Glomerular endothelial cell (primary cell): ENCODE measurements at places on chromosomes 12 and 14. TPM values are rescaled to one million over a fixed set of nuclear protein-coding genes. Genes with fewer than 3 reads are reported as not detected.

DNA sequence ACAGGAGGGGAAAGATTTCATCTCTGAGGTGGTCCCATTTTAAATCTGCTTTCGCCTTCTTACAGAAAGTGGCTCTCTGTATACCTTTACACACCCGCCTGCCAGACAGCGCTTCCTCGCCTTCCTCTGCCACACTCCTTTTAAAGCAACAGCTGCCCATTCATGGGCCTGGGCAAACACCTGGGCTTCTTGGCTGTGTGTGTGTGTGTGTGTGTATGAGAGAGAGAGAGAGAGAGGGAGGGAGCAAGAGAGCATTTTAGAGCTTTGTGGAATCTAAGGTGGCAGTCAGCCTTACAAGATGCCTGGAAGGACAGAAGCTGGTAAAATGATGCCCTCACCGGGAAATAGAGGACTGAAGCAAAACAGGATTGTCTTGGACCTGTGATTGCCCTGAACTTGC, 20.0 kb downstream of the PTHLH start:
- no peak for DNase-seq

- no peak for DNase-seq
These were observed 19.9 kb downstream of the CALM1 start for GRCh38 chr14:90416720-90417119.

GRCh38 chr14:33950320-33951182, at the start of gene EGLN3:
Gene EGLN3 (minus strand): TSS chr14:33951074. CDS start chr14:33950752, 322 bp downstream.
- no peak for DNase-seq

DNA sequence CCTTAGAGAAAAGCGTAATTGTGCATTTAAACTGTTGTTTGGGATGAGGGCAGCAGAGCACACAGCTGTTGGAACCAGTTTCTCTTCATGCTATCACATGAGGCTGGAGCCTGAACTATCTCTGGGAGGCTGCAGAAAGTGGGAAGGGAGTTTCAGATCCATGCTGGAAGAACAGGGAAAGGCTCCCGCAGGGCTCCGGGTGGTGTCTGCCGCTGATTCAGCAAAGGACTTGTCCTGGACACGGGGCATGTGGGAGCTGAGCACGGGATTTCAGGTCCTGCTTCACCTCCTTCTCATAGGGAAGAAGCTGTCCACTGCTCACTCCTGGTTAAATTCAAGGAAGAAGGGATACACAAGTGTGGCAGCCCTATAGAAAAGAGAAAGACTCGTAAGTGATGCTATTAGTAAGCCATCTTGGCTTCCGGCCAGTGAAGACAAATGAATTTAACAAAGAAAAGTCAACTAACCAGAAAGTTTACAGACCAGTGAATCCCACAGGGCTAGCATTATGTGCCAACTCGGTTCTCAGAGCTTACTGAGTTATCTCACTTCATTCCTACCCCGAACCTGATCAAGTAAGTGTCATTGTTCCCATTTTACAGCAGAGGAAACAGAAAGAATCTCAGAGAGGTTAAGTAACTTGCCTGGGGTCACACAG, 6.7 kb upstream of the FZD10 start:
- DNase-seq: no peak

DNA sequence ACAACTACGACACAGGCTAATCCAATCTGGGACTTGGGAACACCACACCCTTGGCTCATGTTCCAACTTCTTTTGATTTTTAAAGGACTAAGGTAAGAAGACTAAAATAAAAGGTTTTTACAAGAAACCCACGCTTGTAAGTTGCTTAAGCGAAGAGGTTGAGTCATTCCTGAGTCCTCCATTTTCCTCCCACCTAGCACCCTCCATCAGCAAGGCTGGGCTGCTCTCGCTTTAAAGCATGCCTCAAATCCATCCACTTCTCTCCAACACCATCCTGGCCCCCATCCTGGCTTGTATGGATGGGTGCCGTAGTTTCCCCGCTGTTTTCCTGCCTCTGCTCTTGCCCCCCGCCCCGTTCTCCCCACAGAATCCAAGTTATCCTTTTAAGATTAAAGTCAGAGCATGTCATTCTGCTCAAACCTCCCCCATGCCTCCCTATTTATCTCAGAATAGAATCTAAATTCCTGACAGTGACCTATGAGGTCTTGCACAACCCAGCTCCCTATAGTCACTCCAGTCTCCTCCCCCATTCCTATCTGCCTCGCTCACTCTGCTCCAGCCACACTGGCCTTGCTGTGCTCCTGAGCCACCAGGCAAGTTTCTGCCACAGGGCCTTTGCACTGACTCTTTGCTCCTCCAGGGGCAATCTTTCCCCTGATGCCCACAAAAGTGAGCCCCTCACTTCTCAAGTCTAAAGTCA, 34.5 kb downstream of the SCARB1 start:
- DNase-seq: no peak

- no peak for DNase-seq
These were observed 174.1 kb upstream of the RMST start for GRCh38 chr12:97288531-97288930.

- DNase-seq: peak; percentile 55
These were observed 768.8 kb upstream of the NOVA1 start for GRCh38 chr14:27366596-27366995.

DNA sequence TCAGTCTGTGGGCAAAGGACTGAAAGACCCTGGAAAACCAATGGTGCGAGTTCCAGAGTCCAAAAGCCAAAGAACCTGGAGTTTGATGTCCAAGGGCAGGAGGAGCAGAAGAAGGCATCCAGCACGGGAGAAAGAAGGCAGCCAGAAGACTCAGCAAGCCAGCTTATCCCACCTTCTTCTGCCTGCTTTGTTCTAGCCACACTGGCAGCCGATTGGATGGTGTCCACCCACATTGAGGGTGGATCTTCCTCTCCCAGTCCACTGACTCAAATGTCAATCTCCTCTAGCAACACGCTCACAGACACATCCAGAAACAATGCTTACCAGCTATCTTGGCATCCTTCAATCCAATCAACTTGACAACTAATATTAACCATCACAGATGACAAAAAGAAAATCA, 57.2 kb upstream of the CAPRIN2 start:
- DNase-seq: no peak

GRCh38 chr14:30330033-30330432, 228.9 kb upstream of the G2E3 start:
- DNase-seq: no peak

- no peak for DNase-seq
These were observed 36.6 kb upstream of the CHGA start for GRCh38 chr14:92886337-92886736.

DNA sequence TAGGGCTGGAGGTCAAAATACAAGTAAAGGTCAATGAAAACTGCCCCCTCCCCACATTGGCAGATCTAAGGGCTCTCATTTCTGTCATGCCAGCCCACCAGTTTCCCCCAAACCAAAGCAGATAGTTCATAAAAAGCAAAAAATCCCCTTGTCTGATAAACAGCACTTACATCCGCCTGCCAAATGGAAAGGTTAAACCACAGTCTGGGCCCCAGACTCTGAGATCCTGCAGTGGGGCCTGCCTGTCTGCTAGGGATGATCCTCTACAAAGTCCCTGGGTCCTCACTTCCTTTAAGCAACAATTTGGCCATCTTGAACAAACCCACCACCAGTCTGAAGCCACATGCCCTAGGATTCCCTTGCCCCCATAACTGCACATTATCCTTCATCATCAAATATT, 9.7 kb upstream of the RPS26 start:
- DNase-seq: no peak

DNA sequence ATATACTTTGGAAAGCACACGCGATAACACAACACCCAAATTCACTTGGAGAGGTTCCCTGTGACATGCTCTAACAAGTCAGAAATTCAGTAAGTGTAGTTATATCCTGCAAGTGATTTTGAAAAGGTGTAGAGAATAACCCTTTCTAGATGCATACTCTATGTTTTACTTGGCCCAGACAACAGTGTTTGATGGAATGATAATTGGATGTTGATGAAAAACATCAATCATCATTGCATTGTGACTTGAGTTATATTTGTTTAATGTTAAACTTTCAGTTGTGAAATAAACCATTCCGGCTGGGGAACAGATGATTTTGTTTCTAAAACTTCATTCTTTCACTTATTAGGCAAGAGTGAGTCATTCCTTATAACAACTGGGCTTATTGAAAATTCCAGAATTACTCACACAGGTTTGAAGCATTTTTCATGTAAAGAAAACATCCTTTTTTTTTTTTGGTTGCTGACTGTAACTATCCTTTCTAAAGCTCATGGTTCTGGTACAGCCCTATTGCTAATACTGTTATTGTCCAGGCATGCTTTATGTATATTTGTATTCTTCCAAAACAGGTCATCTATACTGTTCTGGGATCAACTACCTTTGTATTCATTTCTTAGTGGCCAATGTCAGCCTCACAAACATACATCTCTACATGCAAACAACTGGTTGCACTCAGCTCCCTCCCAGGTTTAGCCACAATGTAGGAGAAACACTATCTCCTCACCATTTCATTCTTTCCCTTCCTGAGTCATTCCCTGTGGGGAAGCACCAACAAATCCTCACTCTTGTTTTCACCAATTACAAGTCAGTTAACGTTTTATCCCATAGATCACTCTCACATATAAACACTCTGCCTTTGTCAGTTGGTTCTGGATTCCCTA, 121.2 kb upstream of the LRIG3 start:
- peak; percentile 62 for DNase-seq

- DNase-seq: no peak
These were observed 33.3 kb downstream of the ATP2A2 start for GRCh38 chr12:110314308-110314707.

GRCh38 chr14:61574514-61574807, 120.9 kb upstream of the HIF1A start:
- no peak for DNase-seq

DNA sequence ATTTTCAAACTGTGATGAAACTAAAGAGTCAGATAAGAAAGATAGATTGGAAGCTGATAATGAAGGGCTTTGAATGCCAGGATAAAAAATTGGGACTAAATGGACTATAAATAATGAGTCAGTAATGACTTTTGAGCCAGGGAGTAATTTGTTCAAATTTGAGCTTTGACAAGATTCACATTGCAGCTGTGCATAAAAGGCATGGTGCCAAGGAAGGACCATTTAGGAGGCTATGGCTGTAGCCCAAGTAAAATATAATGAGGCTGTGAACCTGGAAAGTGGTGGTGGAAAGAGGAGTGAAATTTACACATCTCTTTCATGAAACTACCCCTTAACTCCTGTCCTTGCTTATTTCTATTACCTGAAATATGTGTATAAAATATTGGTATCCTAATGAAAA, 218.5 kb downstream of the SLC6A15 start:
- DNase-seq: no peak

GRCh38 chr14:88868558-88869159, 44.2 kb downstream of the TTC8 start:
- no peak for DNase-seq

GRCh38 chr12:93438266-93439050, 3.3 kb downstream of the UBE2N start:
- DNase-seq: no peak

DNA sequence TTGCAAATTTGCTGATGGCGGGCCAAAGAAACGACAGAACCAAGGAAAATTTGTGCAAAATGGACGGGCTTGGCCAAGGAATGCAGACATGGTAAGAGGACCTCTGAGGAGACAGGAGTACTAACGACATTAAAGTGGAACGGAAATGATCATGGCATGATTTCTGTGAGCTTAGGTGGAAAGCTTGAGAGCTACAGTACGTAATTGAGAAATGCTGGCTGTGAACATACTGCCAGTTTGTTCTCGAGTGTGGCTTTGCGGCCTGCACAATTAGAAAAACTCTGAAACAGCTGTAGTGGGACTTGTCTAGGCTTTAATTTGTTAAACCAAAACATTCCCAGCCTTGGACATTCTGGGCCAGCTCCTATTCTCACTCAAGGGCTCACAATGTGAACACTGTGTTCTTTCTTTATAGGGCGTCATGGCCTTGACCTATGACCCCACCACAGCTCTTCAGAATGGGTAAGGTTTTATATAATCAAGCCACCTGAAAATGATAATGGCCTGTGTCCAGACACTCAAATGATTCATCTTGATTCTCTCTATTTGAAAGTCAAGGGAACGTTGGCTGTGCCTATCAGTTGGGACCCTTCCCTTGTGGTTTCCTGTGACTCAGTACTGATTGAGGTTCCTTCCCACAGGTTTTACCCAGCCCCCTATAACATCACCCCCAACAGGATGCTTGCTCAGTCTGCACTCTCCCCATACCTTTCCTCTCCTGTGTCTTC, 48.5 kb downstream of the BAZ2A start:
- DNase-seq: no peak

- no peak for DNase-seq
These were observed 79.9 kb downstream of the HECTD1 start for GRCh38 chr14:31127690-31128089.

GRCh38 chr12:113684908-113685782, 213.5 kb upstream of the LHX5 start:
- no peak for DNase-seq

GRCh38 chr14:40899435-40899834, 707.2 kb upstream of the LRFN5 start:
- no peak for DNase-seq

DNA sequence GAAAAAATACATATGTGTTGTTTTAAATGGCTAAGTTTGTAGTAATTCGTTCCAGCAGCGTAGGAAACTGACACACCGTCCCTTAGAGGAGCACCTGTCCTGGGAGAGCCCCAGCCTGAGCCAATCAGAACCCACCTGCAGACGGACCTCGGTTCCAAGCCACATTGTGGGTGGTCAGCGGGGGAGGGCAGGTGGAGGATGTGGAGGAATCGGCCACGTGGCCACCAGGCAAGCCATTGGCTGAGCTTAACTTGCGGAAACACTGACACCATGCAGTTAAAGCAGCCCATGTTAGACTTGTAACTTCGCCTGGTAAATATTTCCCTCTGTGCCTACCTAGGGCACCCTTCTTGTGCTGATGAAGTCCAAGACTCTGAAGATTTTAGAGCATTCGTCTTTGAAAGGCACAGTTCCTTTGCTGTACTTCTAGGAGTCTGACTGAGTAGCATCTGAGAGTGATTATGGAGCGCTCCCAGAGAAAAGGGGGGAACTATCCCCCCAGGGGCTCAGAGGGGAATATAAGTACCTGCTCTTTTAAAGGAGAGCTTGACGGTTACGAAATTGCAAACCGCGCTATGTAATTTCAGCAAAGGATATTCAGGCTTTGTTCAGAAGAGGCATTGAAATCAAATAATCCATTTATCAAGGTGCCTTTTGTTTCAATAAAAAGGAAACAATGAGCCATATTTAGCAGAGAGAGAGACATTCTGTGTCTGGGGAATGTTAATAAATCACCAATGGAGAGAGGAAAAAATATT, 135.7 kb downstream of the TMEM132C start:
- DNase-seq: no peak

- DNase-seq: no peak
These were observed 33.3 kb upstream of the STON2 start for GRCh38 chr14:81433378-81433777.

Gene PSMB5
- total RNA-seq: 244 and 335 TPM in 2 replicates

Gene TRIM9
- total RNA-seq: 0.06 and 0.19 TPM in 2 replicates

Gene SVOP
- total RNA-seq: not detected in 2 replicates

Gene PLEKHG7
- total RNA-seq: not detected in 2 replicates

Gene SEL1L
- total RNA-seq: 51.2 and 65.8 TPM in 2 replicates

Gene HRK
- total RNA-seq: not detected in 2 replicates

Gene WNT5B
- total RNA-seq: 9.4 and 9.6 TPM in 2 replicates

Gene OAS2
- total RNA-seq: 35.9 and 80.4 TPM in 2 replicates

Gene TMEM253
- total RNA-seq: 0.19 TPM in 1 of 2 replicates, not detected in the other

Gene TMTC1
- total RNA-seq: 1.2 and 4.7 TPM in 2 replicates
